ENCODE measurements at places on chromosomes 3 and 15.

DNA sequence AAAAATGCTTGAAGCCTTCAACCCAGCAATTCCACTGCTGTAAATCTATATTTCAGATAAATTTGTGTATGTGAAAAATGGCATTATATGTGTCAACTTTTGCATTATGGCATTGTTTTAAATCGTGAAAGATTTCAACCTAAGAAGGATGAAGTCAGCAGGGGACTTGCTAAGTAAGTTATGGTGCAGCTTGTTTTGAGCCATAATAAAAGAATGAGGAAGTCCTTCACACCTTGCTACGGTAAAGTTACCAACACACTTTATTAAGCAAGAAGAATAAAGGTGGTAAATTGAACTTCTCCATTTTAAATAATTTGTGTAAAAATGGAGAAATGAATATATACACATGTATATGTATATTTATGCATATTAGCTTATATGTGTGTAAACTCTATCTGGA is 371.4 kb downstream of the ROBO2 start:
- no peaks in the 10 kb centered on the region for H3K36me3 ChIP-seq
- no peak overlapping the region for H3K27ac ChIP-seq
- H3K4me3 ChIP-seq, result no peak overlapping the region
- H3K4me1 ChIP-seq, result no peaks in the 10 kb centered on the region
- no peak for DNase-seq

DNA sequence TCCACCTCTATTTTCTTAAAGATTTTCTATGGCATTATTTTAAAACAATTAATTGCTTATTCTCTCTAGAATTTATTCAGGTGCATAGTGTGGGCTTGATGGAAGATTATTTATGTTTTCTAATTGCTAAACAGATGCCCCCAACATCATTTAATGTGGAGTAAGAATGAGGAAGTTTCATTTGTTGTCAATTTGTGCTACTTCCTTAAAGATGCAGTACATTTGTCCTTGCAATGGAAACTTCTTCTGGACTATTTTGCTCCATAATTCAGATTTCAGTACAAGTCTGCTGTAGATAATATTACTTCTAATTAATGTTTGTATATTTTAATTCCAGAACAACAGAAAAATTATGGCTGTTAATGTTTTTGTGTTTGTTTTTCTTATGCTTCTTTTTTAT is 104.8 kb downstream of the TGFBR2 start:
- H3K4me3 ChIP-seq, result no peak overlapping the region
- DNase-seq, result no peak
- H3K27ac ChIP-seq, result no peak overlapping the region
- no peaks in the 10 kb centered on the region for H3K36me3 ChIP-seq
- H3K27me3 ChIP-seq, result no peaks in the 10 kb centered on the region
- H3K4me1 ChIP-seq, result no peaks in the 10 kb centered on the region

DNA sequence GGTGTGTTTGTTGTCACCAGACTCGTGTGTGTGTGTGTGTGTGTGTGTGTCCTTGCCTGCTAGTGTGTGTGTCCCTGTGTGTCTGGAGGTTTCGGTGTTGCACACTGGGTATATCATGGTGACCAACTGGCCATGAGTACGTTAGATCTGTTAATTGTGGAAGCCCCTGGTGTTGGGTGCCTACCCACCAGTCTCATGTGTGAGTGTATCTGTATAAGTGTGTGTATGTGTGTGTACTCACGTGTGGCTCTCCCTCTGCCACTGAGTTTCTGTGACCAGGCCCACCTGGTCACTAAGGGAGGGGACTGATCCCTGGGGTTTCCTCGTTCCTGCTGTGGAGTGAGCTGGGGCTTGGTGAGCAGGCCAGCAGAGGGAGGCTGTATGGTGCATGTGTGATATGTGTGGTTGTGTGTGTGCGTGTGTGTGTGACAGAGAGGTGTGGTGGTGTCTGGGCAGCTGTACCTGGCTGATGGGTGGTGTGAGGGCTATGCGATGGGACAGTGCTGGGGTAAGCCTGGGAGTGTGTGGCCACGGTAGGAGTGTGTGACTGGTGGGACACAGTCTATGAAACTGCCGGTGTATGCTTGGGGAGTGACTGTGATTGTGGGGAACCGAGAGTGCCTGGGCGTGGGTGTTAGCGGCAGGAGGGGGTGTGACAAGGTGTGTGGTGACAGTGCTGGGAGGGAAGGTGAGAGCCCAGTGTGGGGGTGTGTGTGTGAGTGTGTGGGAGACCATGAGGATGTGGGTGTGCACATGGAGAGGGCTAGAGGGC is 1.8 kb downstream of the PRKCD start:
- no peaks in the 10 kb centered on the region for H3K36me3 ChIP-seq
- H3K4me1 ChIP-seq, result no peaks in the 10 kb centered on the region
- no peak overlapping the region for H3K4me3 ChIP-seq

GRCh38 chr15:89475661-89476060 is 20.7 kb downstream of the RHCG start:
- H3K36me3 ChIP-seq, result no peaks in the 10 kb centered on the region
- no peak overlapping the region for H3K4me3 ChIP-seq
- H3K4me1 ChIP-seq, result no peaks in the 10 kb centered on the region
- peak; percentile 41 for DNase-seq
- no peaks in the 10 kb centered on the region for H3K27me3 ChIP-seq
- no peak overlapping the region for H3K27ac ChIP-seq

DNA sequence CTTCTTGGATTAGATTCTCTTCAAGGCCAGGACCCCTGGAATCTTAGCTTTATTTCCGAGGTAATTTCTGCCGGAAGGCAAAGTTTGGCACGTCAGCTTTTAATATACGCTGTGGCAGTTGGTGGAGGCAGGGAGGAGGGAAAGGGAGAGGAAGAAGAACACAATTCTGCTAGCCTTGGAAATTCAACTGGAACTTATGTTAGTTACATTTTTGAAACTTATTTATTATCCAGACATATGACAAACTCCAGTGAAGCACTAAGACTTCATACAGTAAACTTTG is 100.1 kb upstream of the TSC22D2 start:
- no peak overlapping the region for H3K27ac ChIP-seq
- no peaks in the 10 kb centered on the region for H3K36me3 ChIP-seq
- peak overlapping the region; percentile 33 for H3K4me3 ChIP-seq
- H3K27me3 ChIP-seq, result no peaks in the 10 kb centered on the region

DNA sequence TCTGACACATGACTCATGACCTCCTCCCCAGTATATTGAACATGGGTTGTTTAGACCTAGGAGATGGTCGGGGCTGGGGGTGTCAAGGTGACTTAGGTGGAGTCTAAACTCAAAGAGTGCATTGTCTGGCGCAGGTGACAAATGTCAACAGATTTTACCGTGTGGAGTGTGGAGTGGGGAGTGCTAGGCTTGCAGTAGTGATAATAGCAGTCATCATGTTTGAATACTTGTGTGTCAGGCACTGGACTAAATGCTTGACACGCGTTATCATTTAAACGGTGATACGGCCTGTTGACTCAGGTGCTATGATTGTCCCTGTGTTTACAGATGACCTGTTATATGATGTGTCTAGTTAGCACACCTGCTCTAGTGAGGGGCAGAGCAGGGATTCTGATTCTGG is 30.8 kb downstream of the MUC20 start:
- no peak for DNase-seq
- H3K27ac ChIP-seq, result no peak overlapping the region
- no peaks in the 10 kb centered on the region for H3K4me1 ChIP-seq
- H3K36me3 ChIP-seq, result no peaks in the 10 kb centered on the region
- no peak overlapping the region for H3K4me3 ChIP-seq
- H3K27me3 ChIP-seq, result peaks cover 2% of the 10 kb centered on the region

- H3K4me3 ChIP-seq, result no peak overlapping the region
- H3K36me3 ChIP-seq, result no peaks in the 10 kb centered on the region
- H3K27ac ChIP-seq, result no peak overlapping the region
- DNase-seq, result peak; percentile 72
These were observed 1.1 kb downstream of the CMTM7 start for GRCh38 chr3:32392536-32393302.

DNA sequence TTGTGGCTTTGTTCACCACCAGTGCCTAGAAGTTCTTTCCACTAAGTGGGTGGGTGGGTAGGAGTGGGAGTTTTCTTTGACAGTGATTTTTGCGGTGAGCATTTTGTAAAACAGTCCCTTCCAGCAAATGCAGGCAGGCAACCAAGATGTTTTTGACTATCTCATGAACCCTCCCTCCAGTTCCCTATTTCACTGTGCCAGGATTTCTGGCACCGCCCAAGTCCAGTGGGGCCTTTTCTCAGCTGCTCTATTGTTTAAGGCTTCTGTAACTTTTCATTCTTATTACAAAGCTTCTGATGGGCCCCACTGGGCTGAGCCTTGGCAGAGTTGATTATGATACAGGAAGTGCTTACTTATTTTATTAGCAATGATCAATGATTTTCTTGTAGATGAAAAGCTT is 236.0 kb downstream of the EDEM1 start:
- H3K4me3 ChIP-seq, result no peak overlapping the region
- H3K27ac ChIP-seq, result no peak overlapping the region
- H3K4me1 ChIP-seq, result no peaks in the 10 kb centered on the region
- no peaks in the 10 kb centered on the region for H3K36me3 ChIP-seq
- H3K27me3 ChIP-seq, result no peaks in the 10 kb centered on the region

- peaks cover 9% of the 10 kb centered on the region for H3K4me1 ChIP-seq
- no peak overlapping the region for H3K27ac ChIP-seq
- no peaks in the 10 kb centered on the region for H3K27me3 ChIP-seq
- no peaks in the 10 kb centered on the region for H3K36me3 ChIP-seq
- H3K4me3 ChIP-seq, result no peak overlapping the region
- DNase-seq, result peak; percentile 59
These were observed 231.3 kb downstream of the LPP start for GRCh38 chr3:188385295-188385694.

GRCh38 chr3:105354429-105354828 is 12.3 kb upstream of the ALCAM start:
- H3K4me1 ChIP-seq, result peaks cover 4% of the 10 kb centered on the region
- no peak for DNase-seq
- no peaks in the 10 kb centered on the region for H3K27me3 ChIP-seq
- H3K36me3 ChIP-seq, result no peaks in the 10 kb centered on the region

DNA sequence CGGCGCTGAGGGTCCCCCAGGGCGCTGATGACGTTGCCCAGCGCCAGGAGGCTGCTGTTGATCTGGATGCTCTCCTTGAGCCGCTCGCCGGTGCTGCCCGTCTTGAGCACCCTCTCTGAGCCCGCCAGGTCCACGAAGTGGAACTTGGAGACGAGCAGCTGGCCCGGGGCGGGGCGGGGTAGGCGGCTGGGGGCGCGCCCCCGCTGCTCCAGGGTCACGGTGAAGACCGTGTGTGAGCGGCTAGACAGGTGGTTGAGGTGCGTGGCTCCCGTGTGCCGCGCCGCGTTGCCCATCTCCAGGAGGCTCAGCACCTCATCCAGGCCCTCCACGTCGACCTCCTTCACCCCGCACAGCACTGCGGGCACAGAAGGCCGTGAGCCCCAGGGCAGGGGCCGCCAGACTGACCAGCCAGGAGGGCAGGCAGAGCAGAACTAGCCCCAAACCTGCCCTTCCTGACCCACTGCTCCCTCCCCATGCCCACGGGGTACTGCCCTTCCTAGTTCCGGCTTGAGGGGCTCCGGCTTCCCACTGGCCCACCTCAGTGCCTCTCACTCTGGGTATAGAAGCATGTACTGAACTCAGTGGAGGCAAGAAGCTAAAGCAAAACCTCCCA is 6.1 kb downstream of the KIF7 start:
- H3K4me3 ChIP-seq, result no peak overlapping the region
- H3K4me1 ChIP-seq, result no peaks in the 10 kb centered on the region
- no peak overlapping the region for H3K27ac ChIP-seq
- H3K27me3 ChIP-seq, result no peaks in the 10 kb centered on the region
- no peaks in the 10 kb centered on the region for H3K36me3 ChIP-seq
- DNase-seq, result peak; percentile 75

GRCh38 chr3:166451997-166452396 is 614.8 kb upstream of the BCHE start:
- no peak for DNase-seq
- no peaks in the 10 kb centered on the region for H3K27me3 ChIP-seq
- no peak overlapping the region for H3K4me3 ChIP-seq
- no peaks in the 10 kb centered on the region for H3K36me3 ChIP-seq
- no peak overlapping the region for H3K27ac ChIP-seq

- H3K4me3 ChIP-seq, result no peak overlapping the region
- H3K27me3 ChIP-seq, result no peaks in the 10 kb centered on the region
These were observed 15.0 kb downstream of the STIMATE start for GRCh38 chr3:52882377-52882776.

DNA sequence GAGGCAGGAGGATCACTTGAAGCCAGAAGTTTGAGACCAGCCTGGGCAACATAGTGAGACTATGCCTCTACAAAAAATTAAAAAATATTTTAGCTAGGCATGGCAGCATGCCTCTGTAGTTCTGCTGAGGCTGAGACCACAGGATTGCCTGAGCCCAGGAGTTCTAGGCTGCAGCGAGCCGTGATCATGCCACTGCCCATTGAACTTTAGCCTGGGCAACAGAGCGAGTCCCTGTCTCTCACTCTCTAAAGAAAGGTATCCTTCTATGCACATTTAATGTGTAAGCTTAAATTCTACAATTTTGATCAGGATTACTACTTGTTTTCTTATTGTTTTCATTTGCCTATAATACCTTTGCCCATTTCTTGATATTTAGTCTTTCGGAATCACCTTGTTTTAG is 26.8 kb downstream of the GALK2 start:
- H3K4me1 ChIP-seq, result no peaks in the 10 kb centered on the region
- H3K36me3 ChIP-seq, result no peaks in the 10 kb centered on the region
- no peaks in the 10 kb centered on the region for H3K27me3 ChIP-seq
- H3K27ac ChIP-seq, result no peak overlapping the region

DNA sequence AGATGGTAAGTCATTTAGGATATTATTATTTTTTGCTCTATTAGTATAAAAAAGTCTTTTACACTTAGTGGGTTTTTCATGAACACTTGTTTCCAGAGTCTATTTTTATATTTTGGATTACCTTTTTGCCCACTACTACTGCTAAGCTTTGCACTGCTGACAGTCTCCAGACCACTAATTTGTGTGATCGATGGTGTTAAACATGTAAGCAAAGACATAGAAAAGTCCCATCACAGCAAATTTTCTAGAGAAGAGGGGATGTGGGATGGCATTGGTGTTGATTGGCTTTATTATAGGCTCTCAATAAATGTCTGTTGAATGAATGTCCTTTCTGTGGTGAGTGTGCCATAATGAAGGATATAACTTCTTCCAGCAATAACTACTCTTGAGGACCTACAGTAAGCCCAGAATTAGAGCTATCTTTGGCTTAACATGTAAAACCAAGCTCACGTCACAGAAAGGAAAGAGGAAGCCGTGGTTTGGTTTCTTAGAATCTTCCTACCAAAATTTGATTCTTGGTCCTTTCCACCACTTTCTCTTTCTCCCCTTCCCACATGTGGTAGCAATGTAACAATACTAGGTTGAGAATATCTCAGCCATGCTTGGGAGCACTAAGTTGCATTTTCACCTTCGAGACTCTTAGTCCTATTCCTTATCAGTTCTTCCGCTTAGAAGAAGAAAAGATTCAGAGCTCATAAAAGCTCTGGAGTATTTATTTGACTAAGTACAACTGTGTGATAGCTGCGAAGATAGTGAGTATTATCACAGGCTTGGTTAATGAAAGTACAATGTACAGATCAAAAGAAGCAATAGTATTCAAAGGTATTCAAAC is 90.6 kb upstream of the UMPS start:
- H3K27ac ChIP-seq, result no peak overlapping the region
- peaks cover 9% of the 10 kb centered on the region for H3K36me3 ChIP-seq
- DNase-seq, result no peak
- H3K27me3 ChIP-seq, result no peaks in the 10 kb centered on the region

GRCh38 chr3:78894787-78895186 is 873.0 kb downstream of the ROBO1 start:
- DNase-seq, result no peak
- no peaks in the 10 kb centered on the region for H3K36me3 ChIP-seq

Measured in aorta (tissue), 5 donors.